ENCODE measurements at places on chromosomes 16 and 17.

DNA sequence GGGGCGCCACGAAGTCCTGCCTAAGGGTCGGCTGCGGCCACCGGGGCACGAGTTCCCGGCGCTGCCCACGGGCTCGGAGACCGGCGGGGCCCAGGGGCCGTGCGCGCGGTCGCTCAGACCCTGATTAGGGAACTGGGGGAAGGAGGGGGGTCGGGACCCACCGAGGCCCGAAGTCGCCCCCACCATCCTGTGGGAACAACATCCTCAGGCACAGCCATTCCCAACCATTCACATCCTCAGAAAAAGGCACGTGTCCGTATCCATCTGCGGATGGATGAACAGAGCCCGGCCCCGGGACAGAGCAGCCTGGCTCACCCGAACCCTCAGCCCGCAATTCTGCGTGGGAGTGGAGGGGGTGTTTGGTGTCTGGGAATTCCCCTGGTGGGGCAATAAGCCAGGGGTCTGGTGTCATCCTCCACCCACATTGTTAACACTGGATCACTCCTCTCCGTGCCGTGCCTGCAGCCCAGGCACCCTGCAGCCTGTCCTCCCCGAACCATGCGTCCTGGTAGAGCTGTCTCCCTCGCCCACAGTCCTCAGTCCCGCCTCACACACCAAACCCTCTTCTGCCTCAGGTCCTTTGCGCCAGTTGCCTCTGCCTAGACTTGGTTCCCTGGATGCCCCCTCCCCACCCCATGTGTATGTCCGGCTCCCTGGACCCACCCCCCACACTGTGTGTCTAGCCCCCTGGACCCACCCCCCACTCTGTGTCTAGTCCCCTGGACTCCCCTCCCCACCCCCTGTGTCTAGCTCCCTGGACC, 789 bp upstream of the CCDC57 start:
- peak; percentile 93 for DNase-seq

- no peak for DNase-seq
These were observed 72.3 kb downstream of the C17orf67 start for GRCh38 chr17:56761387-56761786.

DNA sequence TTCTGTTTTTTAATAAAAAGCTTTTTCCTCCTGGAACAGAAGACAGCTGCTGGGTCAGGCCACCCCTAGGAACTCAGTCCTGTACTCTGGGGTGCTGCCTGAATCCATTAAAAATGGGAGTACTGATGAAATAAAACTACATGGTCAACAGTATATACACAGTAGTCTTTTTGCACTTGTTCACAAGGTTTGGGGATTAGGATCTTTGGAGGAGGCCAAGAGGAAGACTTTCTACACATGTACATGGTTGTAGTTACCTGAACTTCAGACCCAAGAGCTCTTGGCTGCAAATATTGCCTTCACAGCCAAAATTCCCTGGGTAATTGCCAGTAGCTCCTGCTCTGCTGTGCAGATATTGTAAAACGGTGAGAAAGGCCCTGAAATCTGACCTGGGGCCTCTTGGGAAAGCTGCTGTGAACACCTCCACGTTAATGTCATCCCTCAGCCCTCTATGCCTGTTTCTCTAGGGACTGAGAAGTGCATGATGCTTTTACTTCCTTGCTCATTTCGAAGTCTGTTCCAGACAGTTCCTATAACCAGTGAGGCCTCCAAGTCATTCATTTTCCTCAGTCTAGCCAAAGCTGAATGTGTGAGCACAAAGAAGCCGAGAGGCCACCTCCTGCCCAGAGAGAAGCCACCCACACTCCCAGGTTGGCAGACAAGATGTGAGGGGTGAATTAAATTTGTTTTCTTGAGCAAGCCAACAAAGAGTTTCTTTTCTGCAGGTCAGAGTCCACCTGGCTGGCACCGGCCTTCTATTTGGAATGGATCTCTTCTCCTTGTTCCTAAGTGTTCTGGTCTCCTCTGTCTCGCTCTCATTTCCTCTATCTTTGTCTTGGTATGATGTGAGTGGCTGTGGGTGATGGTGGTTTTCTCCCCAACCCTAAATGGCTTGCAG, 15.9 kb downstream of the ANKRD40 start:
- DNase-seq, result peak; percentile 49

GRCh38 chr16:84411768-84412167, 43.4 kb downstream of the ATP2C2 start:
- no peak for DNase-seq

All from GM23248 (cell line).